ENCODE measurements at places on chromosomes 3 and 15.

- DNase-seq, result no peak
These were observed 523.2 kb upstream of the ZNF717 start for GRCh38 chr3:76308541-76308940.

GRCh38 chr3:140845882-140846281, 95.8 kb upstream of the SLC25A36 start:
- DNase-seq, result no peak

DNA sequence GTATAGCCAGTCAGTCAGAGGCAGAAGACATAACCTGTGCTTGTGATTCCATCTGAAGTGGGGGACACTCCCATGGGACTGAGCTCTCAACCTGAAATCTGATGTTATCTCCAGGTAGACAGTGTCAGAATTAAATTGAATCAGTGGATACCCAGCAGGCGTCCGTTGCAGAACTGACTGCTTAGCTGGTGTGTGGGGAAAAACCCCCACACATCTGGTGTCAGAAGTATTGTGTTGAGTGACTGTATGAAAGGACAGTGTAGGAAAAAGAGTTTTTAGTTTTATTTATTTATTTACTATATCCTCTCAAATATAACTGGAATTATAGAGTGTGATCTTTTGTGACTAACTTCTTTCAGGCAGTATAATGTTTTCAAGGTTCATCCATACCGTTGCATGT, 10.4 kb downstream of the KPNA4 start:
- DNase-seq, result no peak

DNA sequence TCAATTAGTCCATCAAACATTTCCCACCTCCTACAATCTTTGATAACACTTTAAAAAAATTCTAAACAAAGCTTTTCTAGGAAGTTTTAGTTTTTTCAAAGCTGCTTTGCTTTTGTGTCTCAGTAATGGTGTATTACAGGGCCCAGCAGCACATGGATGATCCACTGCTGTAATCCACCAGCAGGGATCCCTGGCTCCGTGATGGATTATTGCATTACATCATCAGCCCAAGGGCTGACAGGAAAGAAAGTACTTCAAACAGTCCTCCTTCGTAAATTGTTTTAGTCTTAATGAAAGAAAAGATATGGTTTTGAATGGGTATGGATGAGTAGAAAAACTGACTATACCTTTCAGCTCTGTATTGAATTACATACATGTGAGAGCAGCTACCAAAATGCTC, 688.9 kb upstream of the NAALADL2 start:
- DNase-seq, result no peak

DNA sequence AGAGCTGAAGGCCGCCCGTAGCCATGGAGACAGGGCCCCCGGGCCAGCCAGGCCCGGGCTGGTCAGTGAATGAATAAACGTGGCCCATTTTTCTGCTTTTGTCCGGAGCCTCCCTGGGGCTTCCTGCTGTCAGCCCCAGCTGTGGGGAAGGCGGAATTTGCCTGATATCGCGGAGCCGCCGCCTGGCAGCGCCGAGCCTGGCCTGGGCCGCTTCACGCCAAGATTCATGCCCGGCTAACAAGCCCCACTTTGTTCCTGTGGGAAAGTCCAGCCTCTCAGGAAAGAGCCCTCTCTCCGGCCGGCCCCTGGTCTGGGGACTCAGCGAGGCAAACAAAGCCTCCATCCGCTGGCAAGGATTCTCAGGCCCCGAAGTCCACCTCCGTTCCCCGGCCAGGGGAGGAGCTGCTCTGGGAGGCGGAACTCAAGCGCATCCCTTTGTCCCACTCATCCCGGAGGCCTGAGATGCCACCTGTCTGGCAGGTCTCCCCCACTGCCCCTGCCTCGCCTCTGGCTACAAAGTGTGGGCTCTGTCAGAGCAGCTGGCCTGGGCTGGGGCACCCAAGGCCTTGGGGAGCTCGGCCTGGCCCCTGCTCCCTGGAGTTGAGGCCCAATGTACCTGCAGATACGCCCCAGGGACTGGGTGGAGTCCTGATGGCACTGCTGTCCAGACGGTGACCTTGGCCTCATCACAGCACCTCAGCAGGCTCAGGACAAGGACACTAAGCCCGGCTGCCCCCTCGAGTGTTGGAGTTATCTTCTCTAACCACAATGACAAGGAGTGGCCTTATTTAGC, 51.6 kb upstream of the SLC6A11 start:
- no peak for DNase-seq

GRCh38 chr3:138188013-138188730, 1.1 kb downstream of the ARMC8 start:
- peak; percentile 35 for DNase-seq

- no peak for DNase-seq
These were observed 4.0 kb upstream of the CAPN3 start for GRCh38 chr15:42355291-42355690.

DNA sequence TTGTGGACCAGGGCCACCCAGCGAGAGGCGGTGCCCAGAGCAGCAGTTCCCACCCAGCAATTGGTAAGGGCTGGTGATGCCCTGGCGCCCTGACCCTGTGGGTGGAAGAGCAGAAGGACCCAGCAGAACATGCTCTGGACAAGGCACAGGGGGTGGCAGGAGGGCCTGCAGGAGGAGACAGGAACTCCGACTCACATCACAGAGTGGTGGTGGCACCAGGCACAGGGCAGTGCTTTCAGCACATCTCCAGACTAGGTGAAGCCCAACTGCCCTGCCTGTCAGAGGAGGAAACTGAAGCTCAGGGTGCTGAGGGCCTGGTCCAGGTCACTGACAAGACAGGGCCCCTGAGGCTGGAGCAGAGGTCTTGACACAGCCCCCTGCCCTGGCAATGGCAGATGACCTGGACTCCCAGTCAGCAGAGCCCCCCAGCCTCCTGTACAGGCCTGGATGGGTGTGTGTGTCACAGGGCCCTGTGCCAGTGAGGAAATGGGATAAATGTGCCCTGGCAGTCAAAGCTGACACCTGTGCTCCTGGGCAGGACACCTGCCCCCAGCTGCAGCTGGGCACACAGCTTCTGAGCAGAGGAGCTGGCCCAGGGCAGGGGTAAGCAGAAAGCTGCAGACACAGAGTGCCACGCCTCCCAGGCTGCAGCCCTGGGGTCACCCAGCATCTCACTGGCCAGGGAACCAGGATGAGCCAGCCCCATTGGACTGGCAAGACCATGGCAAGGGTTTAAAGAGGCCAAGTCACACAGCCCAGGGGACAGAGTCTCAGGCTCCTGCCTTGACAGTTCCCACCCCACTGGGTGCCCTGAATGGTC, 11.4 kb downstream of the KLF15 start:
- DNase-seq, result no peak

GRCh38 chr3:173135059-173135458, 6.0 kb downstream of the SPATA16 start:
- no peak for DNase-seq

- no peak for DNase-seq
These were observed 320.9 kb downstream of the ERC2 start for GRCh38 chr3:56147354-56147753.

- peak; percentile 57 for DNase-seq
These were observed at the start of gene GDPGP1 for GRCh38 chr15:90234096-90234988. Gene GDPGP1, plus strand, starts transcription at chr15:90234209. Its CDS starts 6,700 bp downstream, at chr15:90240909.

DNA sequence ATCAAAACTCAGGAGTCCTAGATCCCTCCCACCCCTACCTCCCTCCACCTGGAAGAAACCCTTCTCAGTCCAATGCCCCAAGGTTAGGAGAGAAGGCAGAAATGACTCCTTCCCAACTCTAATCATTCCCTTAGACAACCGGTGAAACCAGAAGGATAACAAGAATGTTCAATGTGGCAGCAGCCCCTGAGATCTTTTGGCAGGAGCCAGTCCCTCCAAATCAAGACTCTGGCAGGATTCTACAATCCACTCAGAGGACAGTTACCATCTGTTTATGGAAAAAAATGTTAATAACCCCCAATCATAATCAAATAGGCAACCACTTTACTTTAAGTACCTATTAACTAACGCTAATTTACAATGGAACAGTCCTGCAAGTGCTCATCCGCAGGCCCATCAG, 136.5 kb downstream of the NTRK3 start:
- DNase-seq, result no peak

DNA sequence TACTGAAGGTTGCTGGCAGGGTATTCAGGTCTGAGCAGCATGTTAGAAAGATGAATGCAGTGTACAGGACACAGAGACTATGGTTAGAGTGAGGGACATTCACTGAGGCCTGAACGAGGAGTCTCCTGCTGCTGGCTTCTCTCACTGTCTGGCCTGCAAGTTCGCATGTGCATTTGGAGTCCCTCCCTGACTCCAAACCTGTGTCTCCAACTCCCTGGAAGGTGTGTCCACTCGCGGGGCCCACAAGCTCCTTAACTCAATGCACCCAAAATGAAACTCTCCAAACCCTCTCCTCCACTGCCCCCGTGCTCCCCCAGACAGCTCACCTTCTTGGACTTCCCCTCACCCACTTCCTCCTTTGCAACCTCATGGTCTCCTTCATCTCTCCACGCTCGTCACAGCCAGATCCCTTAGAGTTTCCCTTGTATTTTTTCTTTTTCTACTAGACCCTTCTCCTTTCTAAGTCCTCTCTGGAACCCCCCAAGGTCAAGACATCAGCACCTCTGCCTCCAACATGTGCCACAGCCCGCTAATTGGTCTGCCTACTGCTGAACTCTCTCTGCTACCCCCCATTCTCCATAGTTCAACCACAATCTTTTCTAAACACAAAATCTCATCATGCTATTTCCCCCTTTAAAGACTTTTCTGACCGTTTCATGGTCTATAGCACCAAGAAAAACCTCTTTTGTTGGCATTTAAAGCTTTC, 58.3 kb downstream of the HES1 start:
- DNase-seq, result peak; percentile 60

DNA sequence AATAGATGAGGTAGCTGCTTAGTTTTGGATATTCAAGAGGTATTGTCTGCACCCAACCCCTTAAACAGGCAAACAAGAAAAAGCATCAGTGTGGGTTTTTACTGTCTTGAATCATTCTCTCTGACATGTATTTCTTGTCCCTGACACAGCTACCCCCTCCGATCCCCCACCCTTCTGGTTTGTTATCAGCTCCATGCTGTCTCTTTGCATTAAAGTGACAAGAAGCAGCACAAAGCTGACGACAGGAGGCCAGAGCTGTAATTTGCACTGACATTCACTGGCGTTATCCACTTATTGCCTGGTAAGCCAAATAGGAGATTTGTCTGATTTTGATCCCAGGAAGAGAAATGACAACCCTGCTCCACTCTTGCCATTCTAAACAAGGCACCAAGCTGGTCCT, 83.3 kb upstream of the SNRK start:
- no peak for DNase-seq

DNA sequence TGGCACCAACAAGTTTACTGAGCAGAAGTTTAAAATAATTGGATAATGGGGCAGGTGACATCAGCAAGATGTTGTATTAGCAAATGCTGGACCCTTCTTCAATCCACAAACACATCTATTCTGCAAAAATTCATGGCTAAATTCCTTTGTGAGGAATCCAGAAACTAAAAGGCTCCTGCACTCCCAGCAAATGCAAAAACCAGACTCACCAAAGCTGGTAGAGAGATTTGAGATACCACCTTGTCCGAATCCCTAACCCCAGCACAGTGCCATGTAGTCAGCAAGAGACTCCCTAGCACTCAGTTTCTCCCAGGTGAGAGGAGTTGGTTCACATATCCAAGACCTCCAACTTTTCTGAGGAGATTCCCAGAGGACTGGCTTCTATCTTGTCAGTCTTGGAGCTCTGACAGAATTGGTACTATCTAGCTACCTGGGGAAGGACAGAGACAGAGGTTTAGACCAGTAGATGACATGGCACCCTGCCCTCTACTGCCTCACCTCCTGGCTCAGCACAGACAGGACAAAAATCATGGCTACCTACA, 21.8 kb downstream of the GREM1 start:
- DNase-seq, result no peak

GRCh38 chr15:88788036-88788435, 15.2 kb upstream of the ACAN start:
- no peak for DNase-seq

- no peak for DNase-seq
These were observed 59.1 kb downstream of the FBLN2 start for GRCh38 chr3:13607821-13608597.

GRCh38 chr15:100189319-100189718, 152.5 kb downstream of the ADAMTS17 start:
- DNase-seq, result no peak

GRCh38 chr3:133037436-133037835, 755 bp upstream of the TMEM108 start:
- DNase-seq, result no peak

DNA sequence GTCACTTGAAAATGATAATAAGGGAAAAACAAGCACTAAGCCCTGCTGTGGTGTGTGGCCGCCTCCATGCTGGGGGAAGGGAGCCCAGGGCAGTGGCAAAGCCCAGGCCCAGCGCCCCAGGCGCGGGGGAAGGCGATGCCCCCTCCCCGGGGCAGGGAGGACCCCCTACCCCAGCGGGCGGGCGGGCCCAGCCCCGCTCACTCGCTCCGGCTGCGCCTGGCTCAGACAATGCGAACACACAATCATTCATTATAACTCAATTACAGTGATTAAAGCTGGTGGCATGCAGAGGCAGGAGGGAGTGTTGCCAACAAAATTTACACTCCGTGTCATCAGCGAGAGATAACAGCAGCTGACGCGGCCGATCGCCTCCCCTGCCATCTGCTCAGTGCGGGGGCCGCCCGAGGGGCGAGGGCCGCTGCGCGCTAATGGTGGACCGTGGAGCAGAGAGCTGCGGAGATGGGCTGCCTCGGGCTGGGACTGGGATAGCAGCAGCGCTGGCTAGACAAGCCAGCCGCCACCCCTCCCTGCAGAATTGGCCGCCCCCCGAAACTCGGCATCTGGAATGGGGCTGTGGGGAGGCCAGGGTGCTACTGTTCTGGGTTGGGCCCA, 64.1 kb downstream of the TLE3 start:
- no peak for DNase-seq

DNA sequence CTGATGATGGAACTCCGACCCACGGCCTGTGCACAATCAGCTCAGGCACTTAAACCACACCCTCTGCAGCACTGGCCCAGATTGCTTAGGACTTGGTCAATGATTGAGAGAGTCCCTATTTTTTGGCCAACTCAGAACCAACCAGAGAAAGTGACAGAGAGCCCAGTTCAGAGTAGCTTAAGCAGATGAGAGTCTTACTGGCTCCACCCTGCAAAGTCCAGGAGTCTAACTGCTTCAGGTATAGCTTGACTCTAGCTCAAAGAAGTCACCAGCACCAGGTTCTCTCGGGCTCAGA, 20.1 kb downstream of the SLC6A20 start:
- DNase-seq, result no peak

DNA sequence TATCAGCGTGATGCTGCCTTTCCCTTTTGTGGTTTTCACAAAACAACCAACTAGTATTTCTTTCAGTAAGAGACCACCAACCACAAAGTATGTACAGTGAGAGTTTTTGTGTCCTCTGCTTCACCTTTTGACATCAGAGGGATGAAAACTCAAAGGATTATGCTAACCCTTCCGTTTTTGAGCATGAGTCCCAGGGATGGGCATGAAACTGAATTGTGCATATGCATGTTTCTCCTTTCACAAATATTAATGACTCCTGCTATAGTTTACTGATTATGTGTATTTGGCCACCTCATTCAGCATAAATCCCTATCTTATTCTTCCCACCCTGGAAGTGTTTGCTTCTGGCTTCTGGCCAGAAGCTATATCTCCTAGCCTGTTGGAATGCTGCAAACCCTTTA, 59.2 kb downstream of the RSRC1 start:
- DNase-seq, result no peak

- DNase-seq, result no peak
These were observed 26.8 kb downstream of the POLG start for GRCh38 chr15:89307791-89308190.

Data from Kasumi-1 (cell line).